Transverse colon (tissue), 4 donors: ENCODE measurements at places on chromosomes 5 and 9.

- DNase-seq = no peak
Observed at GRCh38 chr5:104189909-104190308, 627.3 kb upstream of the NUDT12 start.

DNA sequence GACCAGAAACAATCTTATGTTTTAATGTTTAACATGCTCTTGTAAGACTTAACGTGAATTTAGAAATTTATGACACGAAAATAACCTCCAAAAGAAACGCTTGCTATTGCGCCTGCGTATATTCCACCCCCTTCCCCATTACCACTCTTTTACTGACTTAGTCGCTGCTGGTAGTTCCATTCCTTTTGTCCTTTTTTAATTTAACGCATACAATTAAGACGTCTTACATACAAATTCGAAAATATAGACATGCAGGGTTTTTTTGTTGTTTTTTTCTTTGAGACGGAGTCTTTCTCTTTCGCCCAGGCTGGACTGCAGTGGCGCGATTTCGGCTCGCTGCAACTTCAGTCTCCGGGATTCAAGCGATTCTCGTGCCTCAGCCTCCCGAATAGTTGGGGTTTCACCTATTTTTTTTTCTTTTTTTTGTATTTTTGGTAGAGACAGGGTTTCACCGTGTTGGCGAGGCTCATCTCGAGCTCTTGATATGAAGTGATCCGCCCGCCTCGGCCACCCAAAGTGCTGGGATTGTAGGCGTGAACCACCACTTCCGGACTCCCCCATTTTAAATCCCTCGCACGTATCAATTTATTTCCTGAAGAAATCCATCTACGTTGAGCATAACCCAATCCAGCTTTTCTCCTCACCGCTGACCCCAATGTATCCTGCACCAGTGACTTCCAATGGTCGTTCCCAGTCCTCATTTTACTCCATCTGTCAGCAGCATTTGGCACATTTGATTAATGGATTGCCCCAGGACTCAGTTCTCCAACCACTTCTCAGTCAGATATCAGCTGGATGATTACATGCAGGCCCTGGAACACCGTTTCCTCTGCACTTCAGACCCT, 684 bp upstream of the MED7 start:
- DNase-seq = peak; percentile 44

- DNase-seq = no peak
Observed at GRCh38 chr5:73917433-73917832, 291.4 kb downstream of the ARHGEF28 start.

GRCh38 chr9:2919347-2919746, 75.5 kb upstream of the PUM3 start:
- DNase-seq = no peak

DNA sequence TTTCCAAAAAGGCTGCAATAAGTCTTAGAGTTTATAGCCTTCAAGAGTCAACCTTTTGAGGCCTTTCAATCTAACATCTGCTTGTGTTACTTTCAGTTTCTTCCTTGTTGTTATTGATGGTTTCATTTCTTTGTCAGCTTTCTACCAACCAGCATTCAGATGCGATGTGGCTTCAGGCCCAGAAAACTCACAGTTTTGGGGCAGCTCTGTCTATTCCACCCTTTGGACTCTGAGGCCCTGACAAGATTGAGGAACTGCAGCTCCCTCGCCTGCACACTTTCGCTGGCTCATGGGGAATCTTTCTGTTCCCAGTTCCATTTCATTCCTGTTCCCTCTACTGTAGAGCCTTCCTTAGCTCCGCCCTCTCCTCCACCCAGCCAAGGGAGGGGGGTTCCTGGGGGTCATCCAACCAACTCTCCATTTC, 13.3 kb upstream of the WHRN start:
- no peak for DNase-seq

DNA sequence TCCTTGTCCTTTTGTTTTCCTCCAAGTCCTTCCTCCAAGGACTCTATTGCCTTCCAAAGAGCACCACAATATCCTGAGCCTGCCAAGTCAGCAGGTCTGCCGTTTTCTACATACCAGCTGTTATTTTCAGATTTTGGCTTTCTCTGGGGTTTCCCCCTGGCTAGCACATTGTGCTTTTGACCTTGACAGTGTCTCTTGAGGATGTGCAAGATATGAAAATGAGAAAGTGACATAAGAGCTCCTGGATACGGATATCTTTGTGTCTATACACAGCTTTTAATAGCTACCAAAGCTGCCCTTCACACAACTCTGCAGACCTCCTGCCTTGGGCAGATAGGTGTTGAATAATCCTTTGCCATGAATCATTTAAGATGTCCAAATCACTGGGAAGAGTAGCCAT, 67.0 kb downstream of the HAPLN1 start:
- DNase-seq = no peak

DNA sequence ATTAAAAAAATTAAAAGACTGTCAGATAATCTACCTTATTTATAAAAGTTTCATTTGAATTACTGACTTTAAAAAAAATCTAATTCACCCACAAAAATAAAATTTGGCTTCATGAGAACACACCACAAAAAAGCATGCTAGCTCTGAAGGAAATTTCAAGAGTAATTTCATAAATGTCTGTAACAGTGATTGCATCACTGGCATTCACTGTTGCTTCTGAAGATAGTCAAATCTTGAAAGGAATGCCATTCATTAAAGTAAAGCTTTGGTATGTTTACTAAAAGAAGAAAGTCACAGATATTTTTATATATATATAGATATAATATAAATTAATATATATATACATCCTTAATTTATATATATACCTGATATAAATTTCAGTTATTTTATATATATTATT, 43.4 kb downstream of the NADK2 start:
- no peak for DNase-seq

DNA sequence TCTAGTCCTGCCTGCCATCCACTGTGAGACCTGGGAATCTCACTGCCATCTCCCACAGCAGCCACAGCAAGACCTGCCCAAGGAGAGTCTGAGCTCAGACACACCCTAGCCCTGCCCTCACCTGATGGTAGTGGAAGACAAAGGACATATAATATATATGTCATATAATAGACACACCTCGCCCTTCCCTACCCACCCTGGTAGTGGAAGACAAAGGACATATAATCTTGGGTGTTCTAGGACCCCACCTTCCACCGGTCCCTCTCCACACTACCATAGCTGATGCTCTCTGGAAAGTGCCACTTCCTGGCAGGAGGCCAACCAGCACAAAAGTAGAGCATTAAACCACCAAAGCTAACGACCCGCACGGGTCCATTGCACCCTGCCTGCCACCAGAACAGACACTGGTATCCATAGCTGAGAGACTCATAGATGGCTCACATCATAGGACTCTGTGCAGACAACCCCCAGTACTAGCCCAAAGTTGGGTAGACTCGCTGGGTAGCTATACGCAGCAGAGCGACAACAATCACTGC, 545.6 kb downstream of the CAAP1 start:
- DNase-seq = peak; percentile 55

- DNase-seq = no peak
Observed at GRCh38 chr9:115992834-115993233, 160.8 kb upstream of the PAPPA start.
